Upper lobe of left lung (tissue), 6 donors: ENCODE measurements at places on chromosomes 1 and 21.

DNA sequence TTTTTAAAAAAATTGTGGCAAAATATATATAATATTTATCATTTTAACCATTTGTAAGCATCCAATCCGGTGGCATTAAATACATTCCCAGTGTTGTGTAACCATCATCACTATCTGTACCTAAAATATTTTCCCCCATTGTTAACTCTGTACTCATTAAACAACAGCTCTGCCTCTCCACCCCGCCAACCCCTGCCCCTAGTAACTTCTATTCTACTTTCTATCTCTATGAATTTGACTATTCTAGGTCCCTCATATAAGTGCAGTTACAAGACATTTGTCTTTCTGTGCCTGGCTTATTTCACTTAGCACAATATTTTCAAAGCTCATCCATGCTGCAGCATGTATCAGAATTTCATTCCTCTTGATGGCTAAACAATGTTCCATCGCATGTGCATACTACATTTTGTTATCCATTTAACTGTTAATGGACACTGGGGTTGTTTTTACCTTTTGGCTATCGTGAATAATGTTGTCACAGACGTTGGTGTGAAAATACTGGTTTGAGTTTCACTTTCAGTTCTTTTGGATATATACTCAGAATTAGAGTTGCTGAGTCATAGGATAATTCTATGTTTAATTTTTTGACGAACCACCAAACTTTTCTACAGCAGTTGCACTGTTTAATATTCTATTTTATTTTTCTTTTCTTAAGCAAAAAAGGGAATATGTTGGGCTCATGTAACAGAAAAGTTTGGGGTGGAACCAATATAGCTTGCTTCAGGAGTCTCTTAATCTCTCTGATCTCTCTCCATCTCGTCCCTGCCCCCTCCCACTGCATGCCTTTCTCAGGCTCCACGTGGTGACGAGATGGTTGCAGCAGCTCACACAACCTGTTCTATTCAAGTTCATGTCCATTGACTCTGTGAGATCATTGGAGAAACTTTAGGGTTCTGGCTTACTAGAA lies 25.2 kb upstream of the RCAN1 start:
- no peak for DNase-seq

DNA sequence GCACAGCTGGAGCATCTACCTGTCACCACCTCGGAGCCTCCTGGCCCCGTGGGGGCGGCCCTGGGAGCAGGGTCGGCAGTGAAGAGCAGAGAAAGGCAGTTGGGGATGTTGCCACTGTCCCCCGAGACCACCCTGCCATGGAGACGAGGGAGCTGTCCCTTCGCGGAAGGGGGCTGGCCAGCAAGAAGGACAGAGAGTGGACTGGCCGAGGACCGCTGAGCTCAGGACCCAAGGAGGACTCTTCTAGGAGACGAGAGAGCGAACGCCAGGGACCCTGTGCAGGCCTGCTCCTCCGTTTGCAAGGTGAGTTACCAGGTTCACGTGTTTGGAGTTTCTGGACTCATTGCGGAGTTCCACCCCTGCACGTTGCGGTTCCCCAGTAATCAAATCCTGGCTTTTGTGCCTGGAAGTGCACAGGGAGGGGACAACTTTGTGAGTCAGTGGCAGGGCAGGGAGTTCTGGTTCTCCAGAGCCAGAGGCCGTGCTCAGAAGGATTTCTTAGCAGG lies 5.6 kb upstream of the POFUT2 start:
- no peak for DNase-seq

DNA sequence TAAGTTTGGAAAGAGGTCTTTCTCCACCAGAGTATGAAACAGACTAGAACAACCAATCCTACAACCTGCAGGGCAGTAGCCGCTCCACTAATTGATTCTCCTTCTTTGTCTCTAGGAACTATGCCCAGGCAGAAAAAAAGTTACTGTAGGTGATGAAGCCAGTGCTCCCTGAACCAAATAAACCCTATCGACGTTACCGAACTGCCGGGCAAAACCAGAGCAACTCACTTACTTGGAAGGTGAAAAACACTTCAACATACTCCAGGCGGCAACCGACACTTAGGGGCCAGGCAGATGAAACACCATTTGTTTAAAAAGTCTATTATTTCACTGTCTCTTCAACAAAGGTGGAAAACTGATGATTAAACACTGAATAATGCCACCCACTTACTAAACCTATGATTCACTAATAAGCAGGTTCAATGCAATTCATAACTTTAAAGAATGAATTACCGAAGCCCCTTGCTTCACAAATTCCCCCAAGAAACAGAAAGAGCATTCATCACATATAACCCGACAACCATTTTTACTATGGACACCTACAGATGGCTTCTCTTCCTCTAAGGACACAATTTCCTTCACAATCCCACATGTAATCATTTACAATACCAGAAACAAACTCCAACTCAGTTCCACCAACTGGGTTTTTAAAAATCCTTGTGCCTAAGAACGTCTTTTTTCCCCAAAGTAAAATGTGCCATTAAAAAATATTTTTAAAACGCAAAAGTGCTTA lies 1.6 kb downstream of the NRIP1 start:
- DNase-seq: peak; percentile 29

GRCh38 chr1:33459691-33460090 lies 12.8 kb upstream of the ZSCAN20 start:
- no peak for DNase-seq

GRCh38 chr1:30232288-30232899 lies 491.0 kb downstream of the MATN1 start:
- no peak for DNase-seq

GRCh38 chr1:93635614-93636543 lies 45.8 kb downstream of the BCAR3 start:
- no peak for DNase-seq

DNA sequence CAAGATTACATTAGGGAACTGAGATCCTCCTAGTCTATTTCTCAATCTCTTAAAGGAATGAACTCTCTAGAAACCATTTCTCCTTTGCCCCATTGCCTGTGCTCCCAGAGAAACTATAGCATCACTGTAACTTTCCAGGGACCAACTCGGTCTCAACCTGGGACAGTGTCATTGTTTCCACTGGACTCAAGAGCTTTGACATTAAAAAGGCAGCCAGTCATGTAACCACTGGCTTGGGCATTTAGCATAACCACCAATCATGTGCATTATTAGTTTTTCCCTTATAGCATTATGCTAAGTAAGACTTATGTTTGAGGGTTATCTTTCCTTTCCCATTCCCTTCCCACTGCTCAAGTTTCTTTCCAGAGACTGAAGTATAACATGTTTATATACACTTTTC lies 18.2 kb downstream of the TEX38 start:
- DNase-seq: no peak

DNA sequence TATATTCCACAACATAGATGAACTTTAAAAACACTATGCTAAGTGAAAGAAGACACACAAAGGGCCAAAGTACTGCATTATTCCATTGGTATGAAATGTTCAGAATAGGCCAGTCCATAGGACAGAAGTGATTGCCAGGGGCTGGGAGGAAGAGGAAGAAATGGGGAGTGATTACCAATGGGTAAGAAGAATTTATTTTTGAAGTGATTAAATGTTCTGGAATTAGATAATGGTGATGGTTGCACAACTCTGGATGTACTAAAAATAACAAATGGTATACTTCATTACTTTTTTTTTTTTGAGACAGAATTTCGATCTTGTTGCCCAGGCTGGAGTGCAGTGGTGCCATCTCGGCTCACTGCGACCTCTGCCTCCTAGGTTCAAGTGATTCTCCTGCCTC lies 61.7 kb downstream of the CHD5 start:
- no peak for DNase-seq
